ENCODE measurements at places on chromosomes 6 and 20.

GRCh38 chr20:51327251-51327841, 215.2 kb downstream of the NFATC2 start:
- peak; percentile 74 for DNase-seq

- peak; percentile 13 for DNase-seq
Measured at GRCh38 chr6:132819405-132820161, 5.2 kb downstream of the RPS12 start.

DNA sequence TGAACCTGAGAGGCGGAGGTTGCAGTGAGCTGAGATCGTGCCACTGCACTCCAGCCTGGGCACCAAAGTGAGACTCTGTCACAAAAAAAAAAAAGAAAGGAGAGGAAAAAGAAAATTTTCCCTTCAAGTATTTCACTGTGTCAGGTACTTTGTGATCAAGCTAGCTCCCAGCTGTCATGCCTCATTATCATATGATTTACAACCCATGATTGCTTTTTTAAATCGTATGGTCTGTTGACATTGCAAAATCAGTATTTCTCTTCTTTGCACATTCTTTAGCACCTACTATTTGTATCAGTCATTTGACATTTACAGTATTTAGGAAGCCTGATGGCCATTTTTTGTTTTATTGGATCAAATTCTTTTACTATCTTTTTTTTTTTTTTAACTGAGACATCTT, 22.4 kb downstream of the SASH1 start:
- DNase-seq: no peak

DNA sequence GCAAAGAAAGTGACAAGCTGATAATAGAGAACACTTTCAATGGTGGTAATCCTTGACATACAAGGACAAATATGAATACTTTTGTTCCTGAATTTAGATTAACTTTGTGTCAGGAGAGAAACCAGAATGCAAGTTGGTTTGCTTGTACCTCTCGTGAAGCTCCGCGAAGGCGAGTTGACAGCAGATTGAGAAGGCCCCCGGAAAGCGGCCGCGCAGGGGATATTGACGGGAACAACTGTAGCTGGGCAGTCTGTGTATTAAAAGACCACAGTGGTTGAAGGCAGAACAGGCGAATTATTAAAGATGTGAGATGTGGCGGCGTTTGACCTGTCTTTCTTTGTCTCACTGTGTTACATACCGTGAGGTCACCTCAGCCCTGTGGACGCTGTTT, 175.8 kb upstream of the RALGAPA2 start:
- no peak for DNase-seq

- no peak for DNase-seq
Measured at GRCh38 chr6:147522597-147522996, 14.1 kb downstream of the SAMD5 start.

- DNase-seq: no peak
Measured at GRCh38 chr20:378961-379336, 1.6 kb upstream of the TRIB3 start.

- peak; percentile 92 for DNase-seq
Measured at GRCh38 chr20:4014031-4014474, 1.3 kb downstream of the RNF24 start.

DNA sequence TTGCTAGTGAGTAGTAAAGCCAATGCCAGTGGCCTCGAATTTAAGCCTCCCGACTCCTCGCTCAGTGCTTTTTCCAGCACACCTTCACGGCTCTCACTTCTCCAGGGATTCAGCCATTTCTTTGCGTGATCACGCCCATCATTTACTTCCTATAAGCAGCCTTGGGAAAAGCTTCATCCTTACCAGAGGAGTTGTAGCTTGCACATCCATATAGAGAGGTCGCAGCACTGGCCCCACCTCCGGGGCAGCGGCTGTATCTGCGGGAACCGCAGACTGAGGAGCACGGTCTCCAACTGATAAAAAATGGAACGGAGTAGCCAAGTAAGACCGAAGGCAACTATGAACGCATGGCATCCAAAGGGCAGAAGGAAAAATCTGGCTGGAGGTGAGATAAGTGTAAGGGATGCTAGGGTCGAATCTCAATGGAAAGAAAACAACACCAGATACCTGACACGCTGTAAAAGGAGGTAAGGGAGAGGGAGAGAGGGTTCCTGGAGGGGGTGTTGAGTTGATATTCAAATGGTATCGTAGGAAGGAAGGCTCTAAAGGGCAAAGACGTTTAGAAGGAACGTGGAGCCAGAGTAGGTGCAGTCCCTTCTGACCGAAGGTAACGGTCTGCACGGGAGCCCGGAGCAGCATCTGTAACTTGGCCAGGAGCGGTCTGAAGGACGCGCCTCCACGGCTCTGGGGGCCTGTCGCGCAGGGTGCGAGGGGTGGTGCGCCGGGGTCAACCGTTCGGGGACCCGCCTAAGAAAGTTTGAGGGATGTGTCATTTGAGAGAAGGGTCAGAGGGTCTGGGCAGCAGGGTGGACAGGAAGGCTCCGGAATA, 640 bp downstream of the NFS1 start:
- no peak for DNase-seq

DNA sequence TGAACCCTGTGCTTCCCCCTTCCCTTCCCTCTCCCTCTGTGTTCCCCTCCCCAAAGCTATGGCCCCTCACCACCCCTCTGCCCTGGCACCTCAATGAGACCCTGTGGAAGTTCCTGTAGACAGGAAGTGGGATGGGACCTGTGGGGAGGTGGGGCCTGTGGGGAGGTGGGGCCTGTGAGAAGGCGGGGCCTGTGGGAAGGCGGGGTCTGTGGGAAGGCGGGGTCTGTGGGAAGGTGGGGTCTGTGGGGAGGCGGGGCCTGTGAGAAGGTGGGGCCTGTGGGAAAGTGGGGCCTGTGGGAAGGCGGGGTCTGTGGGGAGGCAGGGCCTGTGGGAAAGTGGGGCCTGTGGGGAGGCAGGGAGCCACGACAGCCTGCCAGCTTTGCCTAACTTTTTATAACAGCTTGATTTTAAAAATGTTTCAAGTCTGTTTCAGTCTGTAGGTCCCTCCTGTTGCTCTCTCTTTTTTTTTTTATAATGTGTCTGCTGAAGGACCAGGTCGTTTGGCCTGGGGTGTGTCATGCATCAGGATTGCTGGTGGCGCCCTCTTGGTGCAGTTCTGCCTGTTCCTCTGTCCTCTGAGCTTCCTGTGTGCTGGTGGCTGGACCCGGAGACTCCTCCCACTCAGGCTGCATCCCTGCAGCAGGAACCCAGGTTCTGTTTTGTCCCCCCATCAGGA, 70.5 kb upstream of the SLCO4A1 start:
- no peak for DNase-seq

- DNase-seq: peak; percentile 49
Measured at GRCh38 chr6:131135244-131136020, at the start of gene AKAP7. AKAP7 (plus strand) TSS chr6:131135467; CDS start chr6:131135764, 297 bp downstream.
